ENCODE measurements at places on chromosomes 2 and 18. TPM values are rescaled to one million over a fixed set of nuclear protein-coding genes. Genes with fewer than 3 reads are reported as not detected.

GRCh38 chr18:22285361-22286140 lies 116.2 kb downstream of the GATA6 start:
- DNase-seq, result no peak

DNA sequence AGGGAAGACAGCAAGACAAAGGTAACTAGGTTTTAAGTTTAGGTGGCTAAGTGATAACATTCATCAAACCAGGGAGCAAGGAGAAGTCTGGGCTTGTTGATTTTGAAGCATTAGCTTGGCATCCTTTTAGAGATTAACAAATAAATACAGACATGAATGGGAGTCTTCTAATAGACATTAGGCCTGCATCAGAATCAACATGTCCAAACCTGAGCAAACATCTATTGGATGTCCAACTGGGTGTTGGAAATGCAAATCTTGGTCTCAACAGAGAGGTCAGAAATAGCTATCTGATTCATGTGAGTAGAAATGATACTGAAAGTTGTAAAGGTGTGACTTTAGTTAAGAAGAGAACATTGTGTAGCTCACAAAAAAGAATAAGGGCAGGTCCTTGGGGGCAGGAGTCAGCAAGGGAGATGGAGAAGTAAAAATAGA lies 85.5 kb upstream of the RND3 start:
- peak; percentile 61 for DNase-seq

DNA sequence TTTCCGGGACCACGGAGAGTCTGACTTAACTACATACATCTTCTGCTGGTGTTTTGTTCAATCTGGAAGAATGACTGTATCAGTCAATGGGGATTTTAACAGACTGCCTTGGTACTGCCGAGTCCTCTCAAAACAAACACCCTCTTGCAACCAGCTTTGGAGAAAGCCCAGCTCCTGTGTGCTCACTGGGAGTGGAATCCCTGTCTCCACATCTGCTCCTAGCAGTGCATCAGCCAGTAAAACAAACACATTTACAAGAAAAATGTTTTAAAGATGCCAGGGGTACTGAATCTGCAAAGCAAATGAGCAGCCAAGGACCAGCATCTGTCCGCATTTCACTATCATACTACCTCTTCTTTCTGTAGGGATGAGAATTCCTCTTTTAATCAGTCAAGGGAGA lies 23.1 kb downstream of the ICOS start:
- no peak for DNase-seq

DNA sequence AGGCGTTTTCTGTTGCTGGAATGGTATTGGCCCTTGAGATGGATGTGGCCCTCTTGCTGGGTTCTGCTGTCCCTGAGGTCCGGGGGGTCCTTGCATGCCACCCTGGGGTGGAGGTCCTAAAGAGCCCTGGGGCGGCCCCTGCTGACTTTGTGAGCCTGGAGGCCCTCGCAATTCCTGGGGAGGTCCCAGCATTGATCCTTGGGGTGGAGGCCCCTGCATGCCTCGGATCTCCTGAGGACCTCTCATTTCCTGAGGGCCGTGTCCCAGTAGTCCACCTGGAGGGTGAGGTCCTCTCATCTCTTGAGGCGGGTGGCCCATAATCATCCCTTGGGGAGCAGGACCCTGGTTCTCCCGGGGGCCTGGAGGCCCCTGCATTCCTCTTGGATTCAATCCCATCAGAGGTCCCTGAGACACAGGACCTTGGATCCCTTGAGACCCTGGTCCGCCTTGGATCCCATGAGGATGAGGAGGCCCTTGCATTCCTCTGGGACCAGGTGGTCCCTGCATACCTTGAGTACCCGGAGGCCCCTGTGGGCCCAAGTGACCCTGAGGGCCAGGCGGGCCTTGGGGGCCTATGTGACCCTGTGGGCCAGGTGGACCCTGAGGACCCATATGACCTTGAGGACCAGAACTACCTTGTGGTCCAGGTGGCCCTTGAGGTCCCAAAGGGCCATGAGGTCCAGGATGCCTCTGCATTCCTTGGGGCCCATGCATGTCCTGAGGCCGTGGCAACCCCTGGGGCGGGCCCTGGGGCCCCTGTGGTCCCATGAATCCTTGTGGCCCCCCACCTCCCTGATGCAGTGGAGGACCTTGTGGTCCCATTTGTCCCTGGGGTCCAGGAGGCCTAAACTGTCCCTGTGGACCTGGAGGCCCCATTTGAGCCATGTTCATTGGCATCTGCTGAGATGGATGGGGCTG lies 18.3 kb downstream of the SFT2D3 start:
- no peak for DNase-seq

DNA sequence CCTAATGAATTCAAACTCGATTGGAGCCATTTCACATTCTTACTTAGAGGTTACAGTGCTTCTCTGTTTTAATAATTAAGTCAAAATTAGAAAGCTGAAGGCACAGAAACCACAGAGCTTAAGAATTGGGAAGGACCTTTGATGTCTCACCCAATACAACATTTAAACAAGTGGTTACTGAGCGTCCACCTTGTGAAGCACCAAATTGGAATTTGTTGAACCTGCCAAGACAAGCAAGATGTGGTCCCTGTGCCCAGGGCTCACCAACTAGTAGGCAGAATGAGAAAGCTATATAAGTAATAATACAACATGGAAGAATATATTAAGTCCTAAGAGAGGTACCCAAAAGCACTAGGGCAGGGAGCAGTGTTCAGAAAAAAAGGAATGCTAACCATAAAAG lies 64.5 kb upstream of the NPAS2 start:
- no peak for DNase-seq

GRCh38 chr2:142857256-142858164 lies 20.0 kb upstream of the KYNU start:
- no peak for DNase-seq

DNA sequence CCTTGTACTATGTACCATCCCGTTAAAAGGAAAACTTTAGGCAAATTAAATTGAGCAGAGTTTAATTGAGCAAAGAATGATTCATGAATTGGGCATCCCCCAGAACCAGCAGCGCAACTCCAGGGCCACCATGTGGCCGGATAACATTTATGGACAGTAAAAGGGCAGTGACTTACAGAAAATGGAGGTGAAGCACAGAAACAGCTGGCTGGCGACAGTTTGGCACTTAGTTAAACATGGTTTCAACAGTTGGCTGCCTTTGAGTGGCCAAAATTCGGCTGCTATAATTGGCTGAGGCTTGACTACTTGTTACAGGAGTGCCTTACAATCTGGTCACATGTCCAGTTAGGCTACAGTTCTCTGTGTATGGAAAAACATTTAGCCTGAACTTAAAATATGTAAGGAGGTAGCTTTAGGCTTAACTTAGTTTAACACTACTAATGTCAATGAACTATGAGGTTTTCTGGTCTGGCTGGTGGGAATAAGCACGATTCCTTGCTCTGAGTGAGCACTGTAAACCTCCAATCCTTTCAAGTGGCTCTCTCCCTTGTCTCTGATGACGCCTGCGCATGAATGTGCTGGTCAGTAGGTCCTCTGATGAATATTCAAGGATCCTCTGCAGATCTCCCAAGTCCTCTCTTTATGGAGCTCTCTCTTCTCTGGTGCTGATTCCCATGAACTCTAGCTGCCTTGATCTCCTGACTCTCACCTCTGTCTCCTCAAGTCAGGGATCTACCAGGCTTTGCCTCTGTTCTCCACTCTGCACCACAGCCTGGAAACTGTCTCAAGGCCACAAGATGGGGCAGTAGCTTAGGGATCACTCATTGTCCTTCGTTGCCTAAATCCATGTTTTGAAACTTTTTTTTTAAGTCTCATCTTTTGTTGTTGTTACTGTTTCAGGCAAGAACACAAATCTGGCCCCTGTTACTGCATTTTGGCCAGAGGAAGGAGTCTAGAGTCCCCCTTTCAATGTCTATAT lies 24.4 kb upstream of the RAB31 start:
- DNase-seq, result no peak

- DNase-seq, result peak; percentile 30
Observed at GRCh38 chr2:217316743-217317142, 456.9 kb upstream of the TNP1 start.

DNA sequence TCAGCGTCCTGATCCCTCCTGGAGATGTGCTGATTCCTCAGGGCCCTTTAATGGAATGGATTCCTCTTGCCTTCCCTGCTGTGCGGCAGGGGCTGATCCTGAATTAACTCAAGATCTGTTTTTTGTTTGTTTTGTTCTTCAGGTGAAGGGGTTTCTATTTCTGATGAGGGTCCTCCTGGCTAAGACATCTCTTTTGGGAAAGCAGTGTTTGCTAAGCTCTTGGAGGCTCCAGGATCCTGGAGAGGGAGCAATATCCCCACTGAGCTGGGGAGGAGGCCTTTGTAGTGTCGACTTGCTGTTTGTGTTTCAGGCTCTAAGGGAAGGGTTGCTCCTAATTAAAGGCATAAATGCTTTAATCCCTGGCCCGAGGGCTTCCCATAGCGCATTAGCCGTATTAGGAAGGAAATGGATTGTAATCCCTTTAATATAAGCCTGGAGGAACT lies 65.3 kb upstream of the FOXI3 start:
- DNase-seq, result no peak

GRCh38 chr2:203625701-203626100 lies 80.7 kb upstream of the CD28 start:
- no peak for DNase-seq

DNA sequence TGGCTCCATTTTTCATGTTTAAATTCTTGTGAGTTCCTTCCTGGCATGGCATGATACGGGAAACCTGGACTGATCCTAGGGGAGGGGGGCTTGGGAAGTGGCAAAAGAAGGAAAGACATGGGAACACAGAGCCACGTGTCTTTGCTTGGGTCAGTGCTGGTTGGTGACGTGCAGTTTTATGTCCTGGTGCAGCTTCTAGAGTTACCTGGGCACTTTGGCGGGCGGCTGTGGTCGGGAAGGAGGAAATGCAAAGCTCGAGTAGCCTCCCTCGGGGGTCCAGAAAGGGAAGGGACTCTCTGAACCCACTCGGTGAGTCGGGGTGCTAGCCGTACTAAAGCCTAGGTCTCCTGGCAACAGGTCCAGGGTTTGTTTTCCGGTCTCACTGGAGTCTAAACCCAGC lies 94.6 kb downstream of the APOB start:
- DNase-seq, result no peak

GRCh38 chr2:235669269-235669831 lies 175.5 kb downstream of the AGAP1 start:
- no peak for DNase-seq

DNA sequence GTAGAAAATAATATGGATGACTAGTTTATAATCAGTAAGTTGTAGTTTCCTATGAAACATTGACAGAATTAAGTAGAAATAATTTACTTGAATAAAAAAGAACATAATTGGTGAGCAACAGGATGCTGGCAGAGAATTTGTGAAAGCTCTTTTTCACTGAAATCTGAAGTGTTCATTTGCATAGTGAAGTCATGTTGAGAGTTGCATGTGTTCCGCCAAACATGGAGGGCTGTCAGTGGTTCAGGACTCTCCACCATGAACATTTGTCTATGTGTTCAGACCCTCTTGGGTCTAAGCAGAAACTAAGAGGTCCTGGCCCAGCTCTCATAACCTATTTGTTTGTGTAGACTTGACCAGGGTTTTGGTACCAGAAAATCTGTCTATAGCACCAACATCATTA lies 182.5 kb upstream of the LINC00305 start:
- no peak for DNase-seq

Gene SNORC
- total RNA-seq, result 0.64 TPM

DNA sequence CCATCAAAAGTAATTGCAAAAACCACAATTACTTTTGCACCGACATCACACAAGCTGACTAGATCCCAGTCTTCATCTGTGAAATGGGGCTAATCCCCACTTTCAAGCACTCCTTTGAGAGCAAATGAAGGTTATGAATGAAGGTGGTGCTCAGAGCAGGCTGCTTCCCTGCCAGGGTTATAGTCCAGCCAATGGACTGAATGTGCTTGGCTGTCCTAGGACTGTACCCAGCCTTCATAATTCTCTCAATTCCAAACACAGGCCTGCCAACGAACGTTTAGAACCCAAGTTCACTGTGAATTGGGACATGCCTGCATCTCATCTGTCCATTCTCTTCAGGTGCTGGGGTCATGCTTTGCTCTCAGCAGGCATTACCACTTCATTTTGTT lies 27.8 kb upstream of the ICOS start:
- no peak for DNase-seq

- DNase-seq, result no peak
Observed at GRCh38 chr2:208269091-208269490, 3.0 kb downstream of the PIKFYVE start.

DNA sequence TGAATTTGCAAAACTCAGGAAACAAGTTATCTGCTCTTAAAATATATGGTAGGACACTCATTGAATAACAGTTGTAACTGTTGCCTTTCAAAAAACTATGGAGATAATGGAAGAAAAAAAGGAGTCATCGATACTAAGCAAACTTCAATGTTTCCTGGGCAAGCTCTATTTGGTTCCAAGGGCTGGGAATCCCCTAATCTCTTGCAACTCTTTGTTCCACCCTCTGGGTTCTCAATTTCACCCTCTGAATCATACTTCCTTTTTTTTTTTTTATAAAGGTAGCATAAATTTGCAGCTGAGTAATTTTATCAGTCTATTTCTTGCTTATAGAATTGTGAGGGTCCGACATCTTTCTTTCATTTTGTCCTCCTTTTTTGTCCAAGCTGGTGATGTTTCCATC lies 36.7 kb downstream of the SLC9A4 start:
- DNase-seq, result no peak

Gene HOXD9
- not detected for total RNA-seq

Gene ARHGAP25
- total RNA-seq, result 1.0 TPM

DNA sequence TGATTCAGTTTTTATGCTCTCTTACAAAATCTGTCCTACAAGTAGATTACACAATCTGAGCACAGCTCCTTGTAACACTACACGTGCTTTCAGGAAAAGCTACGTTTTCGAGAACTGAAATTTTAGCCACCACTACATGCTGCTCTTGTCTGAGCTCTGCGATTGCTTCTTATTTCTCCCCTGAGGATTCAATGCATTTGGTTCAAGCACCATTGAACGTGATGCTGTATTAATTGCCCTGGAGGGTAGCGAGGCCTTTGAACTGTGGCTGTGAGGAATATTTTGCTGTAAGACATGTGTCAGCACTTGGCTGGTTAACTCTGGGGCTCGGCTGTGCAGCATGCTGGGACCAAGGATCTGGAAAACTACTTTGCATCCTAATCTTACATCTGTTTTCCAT lies 405.8 kb downstream of the EPHA4 start:
- DNase-seq, result no peak

DNA sequence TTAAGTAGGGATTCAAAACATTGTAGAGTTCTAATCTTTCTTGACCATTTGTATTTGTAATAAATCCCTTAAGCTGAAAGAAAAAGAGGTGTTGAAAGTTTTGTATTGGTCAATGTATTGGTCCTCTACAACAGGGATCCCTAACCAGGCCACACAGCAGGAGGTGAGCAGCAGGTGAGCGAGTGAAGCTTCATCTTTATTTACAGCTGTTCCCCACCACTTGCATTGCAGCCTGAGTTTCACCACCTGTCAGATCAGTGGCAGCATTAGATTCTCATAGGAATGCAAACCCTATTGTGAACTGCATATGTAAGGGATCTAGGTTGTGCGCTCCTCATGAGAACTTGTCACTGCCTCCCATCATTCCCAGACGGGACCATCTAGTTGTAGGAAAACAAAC lies 715.7 kb upstream of the NXPH2 start:
- no peak for DNase-seq

- peak; percentile 79 for DNase-seq
Observed at GRCh38 chr2:78977661-78978145, 47.8 kb upstream of the REG3G start.

- no peak for DNase-seq
Observed at GRCh38 chr18:72700961-72701710, 157.0 kb upstream of the CBLN2 start.

GRCh38 chr18:47345291-47345690 lies 93.8 kb upstream of the SKOR2 start:
- no peak for DNase-seq

Gene MAPK4
- total RNA-seq, result 0.11 TPM
